Activated CD4-positive, alpha-beta T cell treated with anti-CD3 and anti-CD28 coated beads, Interleukin-2, amount 10 ng/mL, durations not matched to agents 24 days and 14 days (primary cell): ENCODE measurements at places on chromosomes 12 and 14. TPM values are rescaled to one million over a fixed set of nuclear protein-coding genes. Genes with fewer than 3 reads are reported as not detected.

The FKBP3 gene
- total RNA-seq: 62.4 and 65.4 TPM in 2 replicates

The PTPRB gene
- not detected in 2 replicates for total RNA-seq

- no peak for DNase-seq
Observed at GRCh38 chr12:56645201-56645716, 525 bp downstream of the ATP5F1B start.

GRCh38 chr14:62947301-62947700 is 98.0 kb downstream of the KCNH5 start:
- DNase-seq: no peak

- no peak for DNase-seq
Observed at GRCh38 chr12:18967814-18968213, 161.7 kb upstream of the PLEKHA5 start.
